ENCODE measurements at places on chromosomes 2 and 18. TPM values are rescaled to one million over a fixed set of nuclear protein-coding genes. Genes with fewer than 3 reads are reported as not detected.

FECH gene
- total RNA-seq, result 37.1 TPM

C2orf42 gene
- total RNA-seq, result 30.7 TPM

REEP1 gene
- 200 TPM for total RNA-seq

IL36G gene
- total RNA-seq, result not detected

CCBE1 gene
- total RNA-seq, result 5.3 TPM

ZAP70 gene
- 1.4 TPM for total RNA-seq

GDF7 gene
- 0.23 TPM for total RNA-seq

UGT1A10 gene
- not detected for total RNA-seq

ATP6V1B1 gene
- not detected for total RNA-seq

VWA3B gene
- total RNA-seq, result 2.8 TPM

LHCGR gene
- 0.23 TPM for total RNA-seq

LOXHD1 gene
- 0.23 TPM for total RNA-seq

SMARCAL1 gene
- 10.8 TPM for total RNA-seq

UBXN4 gene
- 81.4 TPM for total RNA-seq

GYPC gene
- total RNA-seq, result 25.4 TPM

GALNT1 gene
- 82.8 TPM for total RNA-seq

EPB41L3 gene
- total RNA-seq, result 114 TPM

SLC23A3 gene
- total RNA-seq, result 0.23 TPM

Measured in diencephalon (tissue), 1 donor.